ENCODE measurements at places on chromosomes 12 and 14.

- DNase-seq, result no peak
Observed at GRCh38 chr12:96400631-96401075, 414 bp upstream of the CDK17 start.

GRCh38 chr12:45227316-45228067 is 11.6 kb downstream of the ANO6 start:
- no peak for DNase-seq

DNA sequence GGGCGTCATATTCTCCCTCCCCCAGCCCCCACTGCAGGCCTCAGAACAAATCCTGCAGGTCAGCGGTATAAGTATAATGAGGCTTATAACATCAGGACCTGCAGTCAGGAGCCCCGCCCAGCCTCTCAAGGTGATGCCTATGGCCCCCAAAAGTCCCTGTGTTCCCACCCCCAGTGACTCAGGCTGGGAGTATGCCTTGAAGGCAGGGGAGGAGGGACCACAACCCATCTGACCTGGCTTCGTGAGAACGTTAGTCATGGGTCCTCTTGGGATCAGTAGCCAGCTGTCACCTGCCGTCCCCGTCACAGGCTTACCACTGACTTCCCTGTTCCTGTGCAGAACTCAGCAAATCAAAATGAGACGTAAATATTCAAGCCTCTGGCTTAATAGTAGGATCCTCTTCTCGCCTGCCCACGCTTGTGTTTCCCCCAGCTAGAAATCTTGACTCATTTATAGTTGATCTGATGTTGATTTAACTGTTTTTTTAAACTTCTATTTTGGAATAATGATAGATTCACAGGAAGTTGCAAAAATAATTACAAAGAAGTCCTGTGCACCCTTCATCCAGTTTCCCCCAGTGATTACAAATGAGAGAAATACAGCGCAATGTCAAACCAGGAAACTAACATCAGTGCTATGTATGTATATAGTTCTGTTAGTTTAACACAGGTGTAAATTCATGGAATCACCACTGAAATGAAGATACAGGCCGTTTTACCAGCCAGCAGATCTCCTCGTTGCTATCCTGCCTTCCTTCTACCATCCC is 107.5 kb downstream of the ADGRD1 start:
- peak; percentile 73 for DNase-seq

DNA sequence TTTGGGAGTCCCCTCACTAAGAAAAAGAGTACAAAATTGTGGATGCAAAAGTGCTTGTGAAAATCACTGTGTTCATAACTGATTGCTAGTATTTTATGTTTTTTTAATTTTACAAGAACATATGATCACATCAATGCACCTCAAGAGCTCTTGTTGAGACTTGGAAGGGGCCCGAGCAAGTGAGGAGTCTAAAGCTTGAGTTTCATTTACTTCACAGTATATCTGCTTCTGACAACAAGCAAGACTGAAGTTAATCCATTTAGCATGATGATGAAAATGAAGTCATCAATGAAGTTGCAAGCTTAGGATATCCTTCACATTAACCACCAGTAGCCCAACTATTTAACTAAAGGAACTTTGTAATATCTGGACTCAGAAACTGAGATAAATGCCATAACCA is 182.5 kb upstream of the DIO2 start:
- DNase-seq, result no peak

DNA sequence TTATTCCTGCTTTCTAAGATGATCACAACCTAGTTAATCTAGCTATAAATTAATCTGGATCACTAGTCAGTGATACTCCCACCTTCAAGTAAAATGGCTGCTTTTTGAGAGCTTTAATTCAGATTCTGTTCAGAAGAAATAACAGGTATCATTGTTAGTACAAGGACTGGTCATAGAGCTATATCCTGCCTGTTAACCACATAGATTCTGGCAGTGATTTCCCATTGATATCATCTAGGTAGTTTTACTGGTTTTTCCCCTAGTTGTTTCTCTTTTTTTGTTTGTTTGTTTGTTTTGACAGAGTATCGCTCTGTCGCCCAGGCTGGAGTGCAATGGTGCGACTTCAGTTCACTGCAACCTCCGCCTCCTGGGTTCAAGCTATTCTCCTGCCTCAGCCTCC is 39.0 kb upstream of the HIF1A start:
- no peak for DNase-seq

DNA sequence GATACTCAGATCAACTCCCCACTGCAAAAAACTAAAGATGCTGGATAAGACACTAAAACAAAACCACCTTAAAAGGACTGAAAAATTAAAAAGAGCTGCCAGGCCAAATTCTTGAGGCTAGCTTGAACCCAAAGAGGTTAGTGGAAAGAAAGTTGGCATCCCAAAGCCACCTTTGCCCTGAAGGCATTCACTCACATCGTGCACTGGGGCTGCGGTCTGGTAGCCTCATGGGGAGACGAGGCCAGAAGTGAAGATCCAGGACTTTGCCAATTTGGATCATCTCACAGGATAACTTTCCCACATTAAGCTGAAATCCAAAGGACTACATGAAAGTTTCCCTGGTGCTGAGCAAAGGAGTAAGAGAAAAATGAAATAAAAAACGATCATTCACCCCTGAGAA is 63.9 kb downstream of the EFCAB11 start:
- no peak for DNase-seq

- DNase-seq, result no peak
Observed at GRCh38 chr12:82666830-82667229, 19.9 kb upstream of the TMTC2 start.

DNA sequence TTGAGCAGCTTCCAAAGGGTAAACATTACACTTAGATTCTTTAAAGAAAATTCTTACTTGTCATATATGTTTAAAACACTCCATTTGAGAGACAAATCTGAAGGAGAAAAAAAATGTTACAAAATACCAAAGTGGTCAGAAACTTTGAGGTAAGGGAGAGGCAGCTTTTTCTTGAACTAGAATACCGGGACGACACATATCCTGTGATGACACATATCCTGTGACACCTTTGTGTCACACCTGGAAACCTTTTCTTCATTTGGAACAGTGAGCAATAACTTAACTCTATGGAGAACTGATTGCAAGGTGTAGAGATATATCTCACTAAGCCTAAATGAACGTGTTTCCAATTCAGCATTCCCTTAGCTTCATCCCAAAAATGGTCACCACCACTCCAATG is 4.6 kb upstream of the GRIN2B start:
- no peak for DNase-seq

- no peak for DNase-seq
Observed at GRCh38 chr12:32501835-32502333, 102.5 kb downstream of the FGD4 start.

DNA sequence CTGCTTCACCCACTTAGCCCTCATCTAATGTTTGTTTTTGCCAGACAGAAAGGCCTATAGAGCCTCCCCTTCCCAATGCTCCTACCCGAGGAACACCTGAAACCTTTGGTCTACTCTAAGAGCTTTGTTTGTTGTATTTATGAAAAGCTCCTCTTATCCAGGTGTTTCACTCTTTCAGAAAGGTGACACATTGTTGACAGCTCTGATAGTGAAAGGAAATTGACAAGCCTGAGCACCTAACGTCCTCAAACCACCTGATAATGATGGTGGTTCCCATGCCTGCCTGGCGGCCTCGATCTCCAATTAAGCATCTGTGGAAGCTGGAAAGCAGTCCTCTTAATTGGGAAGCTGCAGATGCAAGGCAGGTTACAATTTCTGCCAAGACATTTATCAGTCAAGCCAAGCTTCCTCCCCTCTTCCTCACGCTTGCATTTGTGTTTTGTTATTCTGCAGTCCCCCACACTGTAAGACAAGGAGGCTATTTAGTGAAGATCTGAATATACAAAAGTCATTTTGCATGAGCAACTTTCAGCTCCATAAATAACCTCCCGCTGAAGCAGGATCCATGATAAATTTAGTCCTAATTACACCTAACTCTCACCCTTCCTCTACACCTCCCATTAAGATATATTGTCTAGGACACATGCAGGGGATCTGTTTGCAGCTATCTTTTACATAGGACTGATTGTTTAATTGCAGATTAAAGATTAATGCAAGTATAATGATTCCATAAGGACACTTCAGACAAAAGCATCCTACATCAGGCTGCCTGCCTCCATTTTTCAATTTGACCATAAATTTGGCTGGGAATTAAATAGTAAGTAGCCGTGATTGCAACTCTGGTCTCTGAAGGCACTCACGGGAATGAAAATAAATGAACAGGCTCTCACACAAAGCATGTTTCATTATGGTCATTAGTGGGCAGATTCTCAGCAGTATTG is 288.6 kb downstream of the PDZRN4 start:
- no peak for DNase-seq

GRCh38 chr12:7303230-7303629 is 642 bp upstream of the ACSM4 start:
- DNase-seq, result no peak

DNA sequence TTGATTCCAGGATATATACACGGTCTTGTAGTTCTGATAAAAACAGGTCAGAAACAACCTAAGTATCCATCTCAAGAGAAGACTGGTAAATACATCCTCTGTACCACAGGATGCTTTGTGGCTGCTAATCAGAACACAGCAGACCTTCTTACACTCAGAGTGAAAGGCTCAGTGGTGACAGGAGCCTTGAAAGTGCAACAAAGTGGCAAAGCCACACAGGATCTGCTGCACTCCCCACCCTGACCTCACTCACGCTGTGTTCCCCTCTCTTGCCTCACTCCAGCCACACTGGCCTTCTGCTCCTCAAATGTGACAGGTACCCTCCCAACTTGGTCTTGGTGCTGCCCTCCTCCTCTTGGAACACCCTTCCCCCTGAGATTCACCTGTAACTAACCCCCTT is 98.1 kb upstream of the GRIP1 start:
- no peak for DNase-seq

- no peak for DNase-seq
Observed at GRCh38 chr14:104378698-104379113, 200.9 kb upstream of the C14orf180 start.

DNA sequence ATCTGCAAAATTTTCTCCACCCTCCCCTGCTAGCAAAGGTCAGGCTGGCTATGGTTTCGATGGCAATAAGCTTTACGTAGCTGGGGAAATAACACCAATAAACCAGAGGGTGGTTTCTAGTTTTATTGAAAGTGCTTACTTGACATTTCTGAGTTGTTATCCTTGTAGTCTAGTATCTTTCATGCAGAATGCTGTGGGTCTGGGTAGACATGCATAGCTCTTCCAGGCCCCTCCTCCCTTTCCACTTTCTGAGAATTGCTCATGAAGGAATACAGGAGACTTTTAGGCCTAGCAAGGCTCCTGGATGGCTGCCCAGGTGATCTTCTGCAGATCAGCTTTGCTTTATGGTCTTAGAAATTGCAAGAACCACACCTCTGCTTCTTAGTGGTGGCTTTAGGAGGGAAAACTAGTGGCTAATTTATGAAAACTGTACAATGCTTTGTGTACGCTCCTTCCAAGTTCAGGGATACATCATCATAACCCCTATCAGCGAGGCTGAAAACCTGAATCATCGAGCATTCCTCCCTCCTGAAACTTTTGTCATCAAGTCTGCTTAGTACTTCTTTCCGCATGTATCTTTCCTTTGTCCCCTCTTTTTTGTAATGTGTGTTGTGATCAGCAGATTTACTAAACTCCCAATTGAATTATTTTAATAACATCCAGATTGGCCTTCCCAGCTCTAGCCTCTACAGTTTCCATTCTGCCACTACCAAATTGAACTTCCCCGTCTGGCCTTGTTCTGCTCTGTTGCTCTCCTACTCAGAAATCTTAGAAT is 473.0 kb downstream of the RAD51B start:
- DNase-seq, result no peak

GRCh38 chr12:32983968-32984367 is 87.4 kb upstream of the PKP2 start:
- DNase-seq, result no peak

DNA sequence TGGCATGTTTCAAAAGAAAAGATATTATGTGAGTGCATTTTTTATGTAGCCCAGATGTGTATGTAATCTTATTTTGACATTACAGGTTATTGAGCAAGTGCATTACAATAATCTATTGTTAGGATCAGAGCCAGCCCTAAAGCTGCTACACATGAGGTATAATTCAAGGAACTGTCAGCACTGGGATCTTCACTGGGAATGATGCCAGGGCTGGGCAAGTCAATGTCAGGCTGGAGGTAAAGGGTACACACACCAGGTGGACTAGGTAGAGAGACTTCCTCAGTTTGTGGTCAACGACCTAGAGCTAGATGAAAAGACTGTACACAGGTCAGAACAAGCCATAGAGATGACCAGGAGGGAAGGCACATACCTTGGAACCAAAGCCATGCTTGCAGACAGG is 15.4 kb downstream of the TRIM9 start:
- no peak for DNase-seq

- DNase-seq, result no peak
Observed at GRCh38 chr12:33357181-33357580, 82.4 kb downstream of the SYT10 start.

DNA sequence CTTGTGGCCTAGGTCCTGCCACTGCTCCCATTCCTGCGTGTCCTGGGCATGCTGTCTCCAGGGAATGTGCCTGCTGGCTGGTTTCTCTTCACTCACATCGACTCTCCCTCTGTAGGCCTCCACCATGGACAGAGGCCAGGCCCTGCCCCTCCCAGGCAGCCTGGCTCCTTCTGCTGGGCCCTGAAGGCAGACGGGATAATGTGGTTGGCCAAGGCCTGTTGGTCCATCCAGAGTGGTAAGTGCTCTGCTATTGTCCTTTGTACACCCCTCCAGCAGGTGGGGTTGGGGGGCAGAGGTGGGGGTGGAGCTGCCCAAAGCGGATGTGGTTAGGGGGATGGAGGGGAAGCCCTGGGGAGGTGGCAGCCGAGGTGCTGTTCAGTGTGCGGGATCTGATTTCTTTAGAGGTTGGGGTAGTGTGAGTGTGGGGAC is 9.5 kb upstream of the NR4A1 start:
- DNase-seq, result no peak

DNA sequence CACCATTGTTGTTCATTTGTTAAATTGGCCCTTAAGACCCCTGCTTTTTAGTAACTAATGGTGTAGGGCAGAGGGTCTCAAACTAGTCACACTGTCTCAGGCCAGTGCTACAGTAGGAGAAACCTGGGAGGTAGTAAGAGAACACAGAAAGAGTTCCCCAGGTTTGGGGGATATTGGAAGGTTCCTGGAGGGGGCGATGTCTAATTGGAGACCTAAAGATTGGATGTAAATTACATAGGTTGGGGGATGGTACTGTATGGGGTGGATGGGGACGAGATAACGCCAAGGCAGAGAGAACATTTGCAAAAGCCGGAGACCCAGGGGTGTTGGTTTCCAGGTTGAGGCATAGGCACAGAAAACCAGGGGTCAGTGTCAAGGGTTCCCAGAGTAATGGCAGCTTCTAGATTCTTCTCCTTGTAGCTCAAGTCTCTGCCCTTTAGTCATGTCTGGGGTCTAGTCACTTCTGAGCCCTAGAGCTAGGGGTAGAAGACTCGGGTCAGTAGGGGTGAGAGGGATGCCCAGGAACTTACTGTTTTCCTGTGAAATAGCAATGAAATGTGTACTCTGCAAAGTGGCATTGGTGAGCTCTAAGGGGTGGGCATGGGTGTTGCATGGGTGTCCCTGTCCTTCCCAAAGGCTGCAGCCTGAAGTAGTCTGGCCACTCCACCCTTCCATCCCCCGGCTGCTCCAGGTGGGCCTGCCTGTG is 21.8 kb downstream of the PLEKHG3 start:
- DNase-seq, result no peak

- no peak for DNase-seq
Observed at GRCh38 chr12:107362960-107363359, 269.6 kb upstream of the CRY1 start.
